ENCODE measurements at places on chromosomes 11 and 22.

DNA sequence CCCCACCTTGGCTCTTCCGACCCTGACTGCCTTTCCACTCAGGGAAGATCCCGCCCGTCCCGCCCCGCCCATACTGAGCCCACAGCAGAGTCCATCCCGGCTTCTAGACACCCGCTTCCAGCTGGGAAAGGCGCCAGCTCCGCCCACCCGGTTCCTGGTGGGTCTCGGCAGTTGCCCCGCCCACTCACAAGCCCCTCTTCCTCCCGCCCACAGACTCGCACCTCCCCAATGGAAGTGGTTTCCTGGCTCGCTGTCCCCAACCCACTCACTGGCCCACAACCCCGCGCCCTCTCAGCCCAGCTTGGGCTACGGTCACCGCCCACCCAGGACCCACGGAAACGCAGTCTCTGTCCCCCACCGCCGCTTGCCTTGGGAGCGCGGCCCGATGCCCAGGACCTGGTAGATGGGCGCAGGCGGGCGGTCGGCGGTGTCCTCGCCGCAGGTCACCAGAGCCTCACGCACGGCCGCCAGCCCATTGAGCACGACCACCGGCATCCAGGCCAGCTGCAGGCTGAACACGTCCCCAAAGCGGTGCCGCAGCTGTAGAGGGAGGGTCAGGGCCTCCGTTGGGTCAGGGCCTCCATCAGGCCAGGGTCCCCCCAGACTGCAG lies 22.2 kb upstream of the CYP2D6 start:
- DNase-seq, result no peak

- DNase-seq, result no peak
Observed at GRCh38 chr11:106063009-106063408, 14.1 kb downstream of the KBTBD3 start.

- DNase-seq, result no peak
Observed at GRCh38 chr22:31929167-31929930, 15.0 kb upstream of the YWHAH start.

GRCh38 chr11:70048279-70049024 lies 29.7 kb upstream of the ANO1 start:
- DNase-seq, result no peak

DNA sequence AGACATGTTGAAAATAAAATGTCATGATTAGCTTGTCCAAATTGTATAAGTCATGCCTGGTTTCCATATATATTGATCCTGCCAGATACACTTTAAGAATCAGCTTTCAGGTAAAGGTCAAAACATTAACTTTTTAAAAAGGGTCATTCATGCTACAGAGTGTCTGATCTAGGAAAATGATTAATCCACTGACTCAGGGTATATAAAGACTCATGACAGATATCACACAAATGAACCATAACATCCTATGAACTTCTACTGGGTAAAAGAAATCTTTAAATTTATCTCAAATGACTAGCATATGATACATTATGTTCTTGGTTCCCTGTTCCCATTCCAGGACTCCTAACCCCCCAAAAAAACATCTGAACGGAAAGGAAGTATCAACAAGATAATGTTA lies 11.7 kb downstream of the MRTFA start:
- no peak for DNase-seq

DNA sequence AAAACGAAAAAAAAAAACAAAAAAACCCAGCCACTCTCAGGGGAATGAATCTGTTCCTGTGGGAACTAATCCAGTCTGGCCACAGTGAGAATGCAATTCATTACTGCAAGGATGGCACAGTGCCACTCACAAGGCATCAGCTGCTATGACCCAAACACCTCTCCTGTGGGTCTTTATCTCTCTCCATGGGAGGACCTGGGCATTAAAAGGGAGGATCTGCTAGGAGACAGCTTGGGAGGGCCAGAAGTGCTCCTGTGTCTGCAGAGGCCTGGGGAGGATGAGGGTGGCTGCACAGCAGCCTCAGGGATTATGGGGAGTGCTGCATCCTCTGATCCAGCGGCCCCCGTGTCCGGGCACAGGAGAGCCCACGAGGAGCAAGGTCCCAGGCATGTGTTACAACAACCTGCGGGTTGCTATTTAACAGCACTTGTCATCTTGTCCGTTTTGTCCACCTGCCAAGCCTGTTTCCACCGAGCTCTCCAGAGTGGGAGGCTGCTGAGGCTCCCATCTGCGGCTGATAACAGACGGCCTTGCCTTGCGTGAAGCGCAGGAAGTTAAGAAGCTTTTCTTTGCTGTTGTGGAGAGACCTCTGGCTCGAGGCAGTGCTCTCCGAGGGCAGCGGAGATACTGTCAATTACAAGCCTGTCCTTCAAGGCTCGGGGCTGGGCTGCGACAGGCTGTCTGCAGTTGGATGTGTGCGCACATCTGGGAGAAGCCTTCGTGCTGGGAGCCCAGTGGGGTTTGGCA lies 97.7 kb downstream of the NXPE2 start:
- no peak for DNase-seq

All from fibroblast of the conjunctiva (primary cell).